ENCODE measurements at places on chromosomes 3 and 15.

DNA sequence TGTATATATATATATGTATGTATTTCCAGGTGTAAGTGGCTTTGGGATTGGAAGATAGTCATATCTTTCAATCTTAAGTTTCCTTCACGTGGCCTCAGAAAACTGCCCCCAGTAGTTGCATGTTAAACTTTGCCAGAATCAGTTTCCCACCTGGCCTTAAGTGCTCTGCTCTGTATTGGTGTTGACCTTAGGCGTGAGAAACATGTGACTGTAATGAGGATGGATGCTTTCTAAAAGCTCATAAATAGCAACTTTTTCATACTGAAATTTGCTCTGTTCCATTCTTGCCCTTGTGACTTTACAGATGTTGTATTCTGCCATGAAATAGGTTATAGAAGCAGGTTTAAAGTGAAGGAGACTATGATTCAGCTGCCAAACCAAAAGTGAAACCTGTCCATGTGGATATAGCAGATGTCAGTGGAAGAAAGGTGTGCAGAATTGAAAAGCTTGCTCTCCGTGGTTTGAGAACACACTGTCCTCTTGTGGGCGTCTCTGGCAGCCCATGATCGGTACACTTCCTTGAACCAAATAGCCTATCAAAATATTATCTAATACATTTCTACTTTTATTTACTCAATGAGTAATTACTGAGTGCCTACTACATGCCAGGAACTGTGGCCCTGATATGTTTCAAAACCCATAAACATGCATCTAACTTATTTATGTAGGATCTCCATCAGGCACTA is 15.8 kb downstream of the SCG5 start:
- no peak for DNase-seq

GRCh38 chr3:127953091-127954035 is 38.3 kb downstream of the KBTBD12 start:
- DNase-seq = no peak

DNA sequence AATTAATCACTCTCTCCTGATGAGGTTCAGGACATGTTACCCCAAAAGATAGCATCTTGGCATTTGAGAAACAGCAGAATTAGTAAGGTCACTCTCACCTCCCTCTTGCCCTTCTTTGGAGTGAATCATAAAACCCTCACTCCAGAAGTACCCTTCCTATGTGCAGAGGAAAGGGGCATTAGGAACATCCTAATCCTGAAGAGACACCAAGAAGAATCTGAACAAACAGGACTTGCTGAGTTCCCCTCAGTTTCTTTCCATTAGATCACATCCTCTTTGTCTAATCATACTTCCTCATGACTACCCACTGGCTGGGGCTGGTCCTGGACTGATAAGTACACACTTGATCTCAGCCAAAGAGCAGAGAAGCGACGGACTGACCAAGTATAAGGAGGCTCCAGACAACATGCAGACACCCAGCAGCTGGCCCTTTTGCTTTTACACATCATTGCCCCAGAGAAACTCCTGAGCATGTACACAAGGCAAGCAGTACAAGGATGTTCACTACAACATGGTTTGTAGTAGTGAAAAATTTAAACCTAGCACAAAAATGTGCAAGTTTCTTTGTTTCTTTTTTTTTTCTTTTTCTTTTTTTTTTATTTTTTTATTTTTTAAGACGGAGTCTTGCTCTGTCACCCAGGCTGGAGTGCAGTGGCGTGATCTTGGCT is 15.0 kb upstream of the TM6SF1 start:
- no peak for DNase-seq

DNA sequence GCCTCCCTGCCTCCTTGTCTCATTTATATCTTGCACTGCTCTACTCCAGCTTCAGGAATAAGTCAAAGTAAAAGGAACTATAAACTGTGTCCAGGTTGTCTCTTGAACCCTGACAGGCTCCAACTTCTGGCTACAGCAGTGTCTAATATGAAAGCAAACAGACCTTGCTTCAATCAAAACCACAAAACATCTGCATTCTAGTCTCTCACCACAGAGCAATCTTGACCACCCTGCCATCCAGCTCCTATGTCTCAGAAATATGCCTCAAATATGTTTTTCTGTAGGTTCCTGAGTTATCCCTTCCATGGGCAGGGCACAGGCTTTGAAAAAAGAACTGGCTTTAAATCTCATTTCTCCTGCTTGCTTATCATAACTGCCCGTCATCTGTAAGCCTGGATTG is 13.0 kb upstream of the RAMAC start:
- DNase-seq = no peak

DNA sequence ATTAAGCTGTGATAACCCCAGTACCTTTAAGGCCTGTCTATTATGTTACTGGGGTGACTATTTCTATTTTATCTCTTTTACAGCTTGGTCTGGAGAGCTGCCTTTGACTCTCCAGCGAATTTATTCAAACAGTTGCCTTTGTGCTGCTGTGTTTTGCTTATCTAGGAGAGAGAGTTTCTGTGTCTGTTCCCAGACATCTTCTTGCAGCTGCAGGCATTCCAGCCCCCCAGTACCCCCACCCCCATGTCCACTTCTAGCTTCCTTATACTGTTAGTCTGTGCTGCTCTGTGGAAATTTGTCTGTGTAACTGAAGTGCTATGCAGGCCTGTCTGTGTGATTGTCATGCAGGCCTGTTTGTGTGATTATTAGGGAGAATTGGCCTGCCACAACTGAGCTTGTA is 713.7 kb upstream of the SEMA6D start:
- DNase-seq = no peak

- no peak for DNase-seq
These were observed 10.0 kb upstream of the ST6GAL1 start for GRCh38 chr3:186920301-186920700.

DNA sequence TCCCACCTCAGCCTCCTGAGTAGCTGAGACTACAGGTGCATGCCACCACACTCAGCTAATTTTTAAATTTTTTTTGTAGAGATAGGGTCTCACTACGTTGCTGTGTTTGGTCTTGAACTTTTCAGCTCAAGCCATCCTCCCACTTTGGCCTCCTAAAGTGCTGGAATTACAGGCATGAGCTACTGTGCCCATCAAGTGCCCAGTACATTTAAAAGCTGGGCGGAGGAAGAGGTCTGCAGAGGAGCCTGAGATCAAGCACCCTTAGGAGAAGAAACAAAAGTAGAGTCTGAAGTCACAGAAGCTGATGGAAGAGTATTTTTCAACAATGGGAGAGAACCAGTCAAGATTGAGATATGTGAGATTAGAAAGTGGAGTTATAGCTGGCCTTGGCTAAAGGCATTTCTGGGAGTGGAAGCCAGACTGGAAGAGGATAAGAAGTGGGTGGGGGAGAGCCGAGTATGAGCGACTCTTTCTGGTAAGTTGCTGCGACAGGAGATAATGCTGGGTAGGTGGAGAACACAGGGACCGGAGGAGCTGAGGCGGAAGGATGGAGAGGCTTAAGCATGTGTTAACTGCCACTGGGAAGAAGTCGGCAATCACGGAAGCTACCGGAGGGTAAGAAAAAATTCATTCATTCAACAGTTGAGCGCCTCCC is 782 bp upstream of the IREB2 start:
- DNase-seq = no peak

- DNase-seq = no peak
These were observed 32.0 kb downstream of the RNF168 start for GRCh38 chr3:196471551-196471950.

DNA sequence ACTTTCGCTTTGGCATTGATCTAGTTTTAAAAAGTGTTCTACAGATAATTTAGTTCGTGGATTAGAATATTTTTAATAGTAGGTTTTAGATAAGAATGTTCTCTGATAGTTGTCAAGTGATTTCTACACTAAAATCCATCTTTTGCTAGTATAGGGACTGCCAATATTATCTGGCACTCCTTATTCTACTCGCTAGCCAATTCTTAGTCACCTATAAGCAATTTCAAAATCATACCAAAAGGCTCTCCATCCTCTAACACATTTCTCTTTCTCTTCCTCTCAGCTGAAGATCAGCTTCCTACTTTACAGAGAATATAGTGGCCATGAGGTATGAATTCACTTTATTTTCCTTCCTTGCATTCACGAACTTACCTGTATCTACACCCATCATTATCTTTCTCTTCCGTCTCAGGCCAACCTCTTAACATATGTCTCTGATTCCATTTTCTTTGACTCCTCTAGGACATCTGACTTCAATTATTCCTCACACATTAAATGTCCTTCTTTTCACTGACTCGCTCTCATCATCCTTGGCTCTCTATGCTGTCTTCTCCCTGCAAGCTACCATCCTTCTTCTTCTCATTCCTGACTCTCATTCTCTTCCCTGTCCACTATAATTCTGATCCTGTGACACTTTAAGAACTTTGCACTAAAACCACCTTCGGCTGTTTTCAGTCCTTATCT is 35.5 kb downstream of the C3orf80 start:
- DNase-seq = no peak

GRCh38 chr3:64417816-64418215 is 192.6 kb upstream of the PRICKLE2 start:
- DNase-seq = no peak

- no peak for DNase-seq
These were observed 11.2 kb downstream of the SEC13 start for GRCh38 chr3:10309736-10310135.

- no peak for DNase-seq
These were observed 20.7 kb upstream of the RPP14 start for GRCh38 chr3:58285334-58285733.

GRCh38 chr15:37125143-37125542 is 24.8 kb upstream of the MEIS2 start:
- DNase-seq = no peak

GRCh38 chr15:80778964-80779657 is at the start of gene CEMIP:
TSS of gene CEMIP (plus strand) at chr15:80779370. CDS start at chr15:80873880, 94,510 bp downstream.
- DNase-seq = peak; percentile 57

- no peak for DNase-seq
These were observed 38.0 kb downstream of the APBA2 start for GRCh38 chr15:28923726-28924280.

- DNase-seq = peak; percentile 17
These were observed 69.3 kb downstream of the CHAC1 start for GRCh38 chr15:41022487-41023090.

- DNase-seq = no peak
These were observed 229.5 kb downstream of the CHL1 start for GRCh38 chr3:426072-426471.

GRCh38 chr3:124802702-124803101 is 72.5 kb downstream of the UMPS start:
- DNase-seq = no peak

DNA sequence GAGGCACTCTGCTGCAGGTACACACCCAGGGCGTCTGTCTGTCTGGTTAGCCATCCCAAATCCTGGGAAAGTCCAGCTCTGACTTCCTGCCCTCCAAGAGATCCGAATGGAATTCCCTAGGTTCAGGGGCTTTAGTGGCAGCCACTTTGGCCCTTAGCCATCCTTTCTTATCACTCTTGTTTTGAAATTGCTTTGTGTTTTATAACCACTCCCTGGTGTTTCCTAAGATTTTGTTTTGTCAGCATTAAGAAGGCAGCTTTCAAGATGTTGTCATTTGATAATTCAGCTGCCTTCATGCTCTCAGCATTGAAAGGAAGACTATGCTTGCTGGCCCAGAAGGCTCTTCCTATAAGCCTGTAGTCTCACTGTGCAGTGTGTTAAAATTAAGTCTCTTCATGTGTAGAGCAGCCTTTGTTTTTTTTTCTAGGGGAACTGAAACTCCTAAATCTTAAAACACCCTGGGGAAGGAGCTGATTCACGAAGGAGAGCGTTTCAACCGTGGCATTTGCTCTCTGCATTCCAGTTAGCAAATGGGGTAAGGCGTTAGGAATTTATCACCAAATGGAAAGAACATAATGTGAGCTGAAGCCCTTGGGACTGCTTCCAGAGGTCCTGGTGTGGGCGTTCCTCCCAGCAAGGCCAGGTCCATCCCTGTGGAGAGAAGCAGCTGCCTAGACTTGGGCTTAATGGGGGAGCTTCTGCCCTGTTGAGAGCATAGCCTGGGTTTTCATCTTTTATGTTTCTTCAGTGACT is 14.2 kb upstream of the CLEC3B start:
- peak; percentile 87 for DNase-seq

GRCh38 chr3:187769771-187770170 is 24.5 kb upstream of the BCL6 start:
- no peak for DNase-seq

GRCh38 chr15:84953726-84954125 is 27.9 kb upstream of the PDE8A start:
- DNase-seq = no peak

DNA sequence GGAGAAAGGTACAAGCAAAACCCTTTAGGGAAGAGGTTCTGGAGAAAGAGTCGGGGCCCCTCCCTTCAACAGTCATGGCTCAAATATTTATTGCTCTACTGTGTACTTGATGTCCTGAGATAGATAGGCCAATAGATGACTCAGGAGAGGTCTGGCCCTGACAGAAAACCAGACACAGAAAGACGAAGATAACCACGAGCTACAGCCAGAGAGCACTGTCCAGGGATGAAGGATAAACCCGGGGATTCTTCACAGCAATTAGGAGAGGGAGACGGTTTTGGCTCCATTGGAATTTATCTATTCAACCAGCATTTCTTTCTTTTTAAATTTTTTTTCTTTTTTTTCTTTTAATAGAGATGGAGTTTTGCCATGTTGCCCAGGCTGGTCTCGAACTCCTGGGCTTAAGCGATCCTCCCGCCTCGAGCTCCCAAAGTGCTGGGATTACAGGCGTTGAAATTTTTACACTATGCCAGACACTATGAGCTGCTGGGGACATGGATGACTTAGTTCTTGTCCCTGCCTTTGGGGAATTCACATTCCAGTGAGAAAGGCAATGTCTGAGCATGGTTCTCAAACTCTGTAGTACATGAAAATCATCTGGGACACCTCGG is 4.6 kb upstream of the CIDEC start:
- DNase-seq = no peak

DNA sequence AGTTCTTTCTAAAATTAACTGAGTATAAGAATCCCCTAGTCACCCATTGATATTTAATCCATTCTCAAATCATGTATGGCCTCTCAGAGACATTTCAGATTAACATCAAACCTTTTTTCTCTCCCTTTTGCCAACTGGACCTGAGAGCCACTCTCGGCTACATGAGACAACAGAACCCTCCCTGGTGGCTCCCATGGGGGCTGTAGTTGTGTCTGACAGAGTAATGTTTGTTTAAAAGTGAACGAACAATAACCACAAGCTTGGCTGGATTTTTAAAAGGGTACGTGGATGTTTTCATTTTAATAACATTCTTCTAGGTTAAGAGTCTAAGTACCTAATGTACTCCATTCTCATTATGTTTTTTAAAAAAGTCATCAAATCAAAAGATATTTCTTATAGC is 37.1 kb downstream of the P3H2 start:
- no peak for DNase-seq
